ENCODE measurements at places on chromosomes 16 and 17.
A peak's percentile ranks its signal among the peaks of the same experiment; 100 is the strongest.

DNA sequence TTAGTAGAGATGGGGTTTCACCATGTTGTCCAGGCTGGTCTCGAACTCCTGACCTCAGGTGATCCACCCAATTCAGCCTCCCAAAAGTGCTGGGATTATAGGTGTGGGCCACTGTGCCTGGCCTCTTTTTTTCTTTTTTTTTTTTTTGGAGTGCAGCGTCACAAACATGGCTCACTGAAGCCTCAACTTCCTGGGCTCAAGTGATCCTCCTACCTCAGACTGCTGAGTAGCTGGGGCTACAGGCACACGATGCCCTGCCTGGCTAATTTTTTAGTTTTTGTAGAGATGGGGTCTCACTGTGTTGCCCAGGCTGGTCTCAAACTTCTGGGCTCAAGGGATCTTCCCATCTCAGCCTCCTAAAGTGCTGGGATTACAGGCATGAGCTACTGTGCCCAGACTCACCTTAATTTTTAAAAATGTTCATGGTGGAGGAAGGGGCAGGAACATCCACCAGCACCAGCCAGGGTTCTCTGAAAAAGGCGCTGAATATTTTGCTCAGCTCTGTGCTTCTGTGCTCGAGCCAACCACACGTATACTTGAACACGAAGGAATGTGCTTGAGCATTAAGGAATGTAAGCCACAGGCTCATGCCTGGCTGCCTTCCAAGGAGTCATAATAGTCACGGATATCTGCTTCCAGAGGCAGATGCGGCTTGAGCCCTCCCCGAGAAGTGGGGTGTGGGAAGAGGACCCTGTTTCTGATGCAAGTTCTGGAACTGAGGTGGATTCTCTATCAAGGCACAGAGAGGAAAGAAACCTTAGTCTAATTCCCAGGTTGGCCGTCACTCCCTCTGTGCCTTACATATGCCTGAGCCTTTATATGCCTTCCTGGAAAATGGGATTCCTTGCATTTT, 65.5 kb upstream of the CREBBP start:
- DNase-seq: no peak

GRCh38 chr17:14038206-14038605, 31.1 kb upstream of the COX10 start:
- DNase-seq: no peak

DNA sequence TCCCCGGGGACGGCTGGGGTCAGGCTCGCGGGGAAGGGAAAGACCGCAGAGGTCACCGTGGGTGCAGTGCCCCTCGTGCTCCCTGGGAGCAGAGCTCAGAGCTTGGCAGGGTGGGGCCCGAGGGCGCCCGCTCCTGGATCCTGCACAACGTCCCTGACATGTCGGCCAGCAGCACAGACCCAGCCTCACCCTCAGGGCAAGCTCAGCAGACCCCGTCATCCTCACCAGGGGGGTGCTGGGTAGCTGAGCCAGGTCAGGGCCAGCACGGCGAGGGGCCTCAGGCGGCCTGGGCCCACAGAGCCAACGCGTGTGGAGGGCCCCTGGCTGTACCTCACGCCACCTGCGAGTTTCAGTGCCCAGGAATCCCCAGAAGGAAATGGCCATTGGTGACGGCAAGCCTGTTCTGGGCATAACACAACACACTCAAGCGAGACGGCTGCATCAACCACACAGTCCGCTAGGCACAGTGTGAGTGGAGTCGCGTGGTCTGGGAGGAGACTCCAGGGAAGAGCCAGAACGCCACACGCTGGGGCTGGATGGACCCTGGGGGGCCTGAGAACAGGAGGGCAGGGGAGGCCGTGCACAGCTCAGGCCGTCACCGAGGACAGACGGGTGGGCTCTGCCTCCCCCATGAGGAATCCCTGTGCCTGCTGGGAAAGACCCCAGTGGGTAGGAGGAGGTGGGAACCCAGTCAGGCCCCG, 60.3 kb downstream of the ZNF778 start:
- no peak for DNase-seq

DNA sequence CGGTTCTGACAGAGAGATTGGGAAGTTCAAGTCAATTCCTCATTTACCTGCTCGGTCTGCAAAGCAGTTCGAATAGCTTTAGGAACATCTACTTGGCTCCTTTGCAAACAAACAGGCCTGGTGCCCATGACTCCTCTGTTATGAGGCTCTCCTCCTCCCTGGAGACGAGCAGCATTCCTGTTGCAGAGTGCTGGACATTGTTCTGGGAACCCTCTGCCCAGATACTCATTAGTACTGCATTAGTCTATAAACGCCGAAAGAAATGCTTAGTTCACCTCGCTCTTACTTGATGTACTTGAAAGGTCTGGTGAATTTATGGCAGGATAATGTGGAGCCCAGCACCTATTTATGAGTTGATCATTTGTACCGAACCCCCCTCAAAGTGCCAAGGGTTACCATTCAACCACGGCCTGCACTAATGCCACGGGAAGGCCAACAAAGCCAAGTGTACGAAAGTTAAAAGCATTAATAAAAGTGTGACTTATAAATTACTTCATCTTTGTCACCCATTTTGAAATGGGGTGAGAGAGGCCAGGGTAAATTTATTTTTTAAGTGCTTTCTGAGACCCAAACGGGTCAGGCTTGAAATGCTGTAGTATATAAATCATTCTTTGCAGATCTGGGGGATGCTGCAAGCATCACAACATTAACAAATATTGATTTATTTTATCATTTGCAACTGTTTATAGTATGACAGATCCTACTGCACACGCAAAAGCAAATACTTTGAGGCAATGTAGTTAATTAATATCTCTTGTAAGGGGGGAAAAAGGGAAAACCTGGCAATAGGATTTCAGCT, 478.9 kb upstream of the PSMD7 start:
- no peak for DNase-seq

GRCh38 chr16:50673496-50674275, 7.4 kb downstream of the SNX20 start:
- peak; percentile 76 for DNase-seq
